ENCODE measurements at places on chromosomes 1 and 21.

DNA sequence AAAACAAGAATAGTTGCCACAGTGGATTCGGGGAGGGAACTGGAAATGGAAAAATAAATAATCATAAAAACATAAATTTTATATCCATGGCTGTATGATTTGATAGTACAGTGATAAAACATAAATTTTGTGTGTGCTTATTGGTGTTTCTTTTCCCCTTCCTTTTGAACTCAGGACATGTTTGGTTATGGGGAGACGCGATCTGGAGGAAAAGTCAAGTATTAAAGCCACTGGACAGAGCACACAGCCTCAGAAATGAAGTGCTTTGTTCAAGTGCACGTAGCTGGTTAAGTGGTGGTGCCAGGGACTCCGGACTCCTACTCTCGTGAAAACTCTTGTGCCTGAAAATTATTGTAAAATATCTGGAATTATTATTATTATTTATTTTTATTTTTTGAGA is 9.7 kb upstream of the HMGCS2 start:
- DNase-seq: no peak

DNA sequence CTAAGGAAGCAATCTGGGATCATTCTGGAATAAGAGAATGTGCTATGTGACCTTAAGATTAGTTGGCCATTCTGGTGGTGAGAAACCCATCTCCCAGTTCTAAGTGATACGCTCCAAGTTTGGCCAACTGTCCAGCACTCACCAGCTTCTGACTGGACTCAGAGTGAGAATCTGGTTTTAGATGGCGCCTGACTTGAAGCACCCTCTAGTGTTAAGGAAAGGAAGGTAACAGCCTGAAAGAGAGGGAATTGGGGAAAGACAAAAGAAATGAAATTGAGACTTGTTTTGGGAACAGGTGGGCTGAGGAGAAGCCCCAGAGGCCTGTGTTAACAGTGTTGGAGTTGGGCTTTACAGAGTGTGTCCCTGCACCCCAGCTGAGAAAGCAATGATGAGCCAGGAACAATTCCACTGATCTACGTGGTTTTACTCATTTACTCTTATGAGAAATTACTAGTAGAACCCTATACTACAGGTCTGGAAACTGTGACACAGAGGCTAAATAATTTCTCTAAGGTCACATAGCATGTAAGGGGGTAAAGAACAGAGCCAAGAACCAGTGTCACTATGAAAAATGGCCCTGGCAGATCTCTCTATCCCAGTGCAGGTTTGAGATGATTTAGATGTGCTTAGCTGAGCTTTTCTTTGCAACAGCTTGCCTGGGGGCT is 9.3 kb upstream of the FCAMR start:
- no peak for DNase-seq

GRCh38 chr1:246949956-246950355 is 18.2 kb upstream of the AHCTF1 start:
- no peak for DNase-seq

DNA sequence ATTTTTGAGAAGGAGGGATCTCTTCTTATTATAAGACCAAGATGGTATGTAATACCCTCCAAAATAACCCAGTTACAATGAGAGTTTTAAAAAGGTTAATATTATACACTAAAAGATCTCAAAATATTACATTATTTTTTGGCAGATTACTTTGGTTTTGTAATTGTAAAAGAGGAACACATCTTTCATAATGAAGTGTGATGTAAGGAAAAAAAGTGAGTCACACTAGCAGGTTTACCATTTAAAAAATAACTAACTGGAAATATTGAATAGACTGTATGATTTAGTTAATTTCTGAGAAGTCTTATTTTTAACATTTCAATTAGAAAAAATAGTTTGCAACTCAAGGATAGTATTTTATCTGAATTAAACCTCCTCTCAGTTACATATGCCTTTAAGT is 1.1 kb downstream of the F5 start:
- DNase-seq: no peak

DNA sequence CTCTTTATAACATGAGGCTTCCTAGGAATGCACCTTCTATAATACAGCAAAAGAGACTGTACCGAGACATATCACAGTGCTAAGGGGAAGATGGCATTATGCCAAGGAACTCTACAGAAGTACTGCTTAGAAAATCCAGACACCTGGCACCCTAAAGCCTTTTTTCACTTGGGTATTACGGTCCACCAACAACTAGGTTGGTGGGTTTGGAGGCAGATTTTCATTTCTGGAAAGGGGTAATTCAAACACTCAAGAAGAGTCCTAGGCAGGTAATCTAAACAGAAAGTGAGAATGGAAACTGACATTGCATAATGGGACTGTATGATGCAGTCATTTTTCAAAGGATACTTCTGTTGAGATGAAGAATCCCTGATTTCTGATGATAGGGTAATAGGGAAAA is 19.6 kb downstream of the SCMH1 start:
- no peak for DNase-seq

- DNase-seq: no peak
Measured at GRCh38 chr1:162275622-162276175, 101.0 kb downstream of the SPATA46 start.

DNA sequence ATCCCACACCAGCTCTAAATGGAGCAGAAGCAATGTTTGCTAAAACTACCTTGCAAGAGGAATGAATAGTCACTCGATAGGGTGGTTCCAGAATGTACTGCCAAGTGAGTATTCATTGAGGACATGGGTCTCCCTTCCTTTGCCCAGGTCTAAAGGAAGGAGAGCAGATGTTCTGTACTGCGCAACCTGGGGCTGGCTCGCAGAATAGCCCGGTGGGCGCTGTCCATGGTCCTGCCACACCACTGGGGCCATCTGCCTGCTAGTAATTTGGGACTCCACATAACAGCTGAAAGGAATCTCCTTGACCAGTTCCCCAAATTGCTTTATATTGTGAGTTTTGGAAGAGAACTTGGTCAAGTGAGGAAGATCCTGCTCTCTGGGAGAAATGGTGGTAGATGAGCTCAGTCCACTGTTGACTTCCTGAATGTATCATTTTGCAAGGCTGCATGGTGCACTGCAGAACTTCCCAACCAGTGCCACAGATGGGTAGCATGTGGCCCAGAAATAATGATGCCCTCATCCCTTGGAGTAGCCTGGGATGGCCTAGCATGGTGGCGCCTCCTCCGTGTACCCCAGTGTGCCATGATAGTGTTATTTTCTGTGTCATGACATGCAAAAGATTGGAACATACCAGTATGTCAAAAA is 5.7 kb downstream of the SLC6A17 start:
- no peak for DNase-seq

GRCh38 chr1:118154220-118154619 is 30.8 kb downstream of the SPAG17 start:
- DNase-seq: no peak

- no peak for DNase-seq
Measured at GRCh38 chr1:19101244-19101643, 108.8 kb downstream of the UBR4 start.

GRCh38 chr1:11571906-11572616 is 82.2 kb downstream of the FBXO2 start:
- DNase-seq: no peak

- DNase-seq: no peak
Measured at GRCh38 chr1:91427741-91428140, 23.1 kb upstream of the HFM1 start.

- no peak for DNase-seq
Measured at GRCh38 chr1:158149175-158149574, 31.5 kb upstream of the CD1D start.

DNA sequence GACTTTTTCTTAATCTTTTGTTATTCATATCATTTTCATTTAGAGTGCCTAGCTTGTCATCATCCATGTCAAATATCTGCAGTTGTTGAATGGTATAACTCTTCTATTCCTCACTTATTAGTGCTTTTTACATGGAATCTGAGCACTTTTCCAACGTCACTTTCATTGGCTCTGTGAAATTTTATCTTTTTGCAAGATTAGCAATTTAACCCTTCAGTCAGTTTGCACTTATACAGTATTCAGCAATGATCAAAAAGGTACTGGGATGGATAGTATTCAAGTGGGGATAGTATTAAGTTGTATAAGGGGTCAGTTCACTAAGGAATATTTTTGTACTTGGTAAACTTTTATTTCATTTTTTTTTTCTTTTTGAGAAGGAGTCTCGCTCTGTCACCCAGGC is 150.0 kb downstream of the RASAL2 start:
- no peak for DNase-seq

DNA sequence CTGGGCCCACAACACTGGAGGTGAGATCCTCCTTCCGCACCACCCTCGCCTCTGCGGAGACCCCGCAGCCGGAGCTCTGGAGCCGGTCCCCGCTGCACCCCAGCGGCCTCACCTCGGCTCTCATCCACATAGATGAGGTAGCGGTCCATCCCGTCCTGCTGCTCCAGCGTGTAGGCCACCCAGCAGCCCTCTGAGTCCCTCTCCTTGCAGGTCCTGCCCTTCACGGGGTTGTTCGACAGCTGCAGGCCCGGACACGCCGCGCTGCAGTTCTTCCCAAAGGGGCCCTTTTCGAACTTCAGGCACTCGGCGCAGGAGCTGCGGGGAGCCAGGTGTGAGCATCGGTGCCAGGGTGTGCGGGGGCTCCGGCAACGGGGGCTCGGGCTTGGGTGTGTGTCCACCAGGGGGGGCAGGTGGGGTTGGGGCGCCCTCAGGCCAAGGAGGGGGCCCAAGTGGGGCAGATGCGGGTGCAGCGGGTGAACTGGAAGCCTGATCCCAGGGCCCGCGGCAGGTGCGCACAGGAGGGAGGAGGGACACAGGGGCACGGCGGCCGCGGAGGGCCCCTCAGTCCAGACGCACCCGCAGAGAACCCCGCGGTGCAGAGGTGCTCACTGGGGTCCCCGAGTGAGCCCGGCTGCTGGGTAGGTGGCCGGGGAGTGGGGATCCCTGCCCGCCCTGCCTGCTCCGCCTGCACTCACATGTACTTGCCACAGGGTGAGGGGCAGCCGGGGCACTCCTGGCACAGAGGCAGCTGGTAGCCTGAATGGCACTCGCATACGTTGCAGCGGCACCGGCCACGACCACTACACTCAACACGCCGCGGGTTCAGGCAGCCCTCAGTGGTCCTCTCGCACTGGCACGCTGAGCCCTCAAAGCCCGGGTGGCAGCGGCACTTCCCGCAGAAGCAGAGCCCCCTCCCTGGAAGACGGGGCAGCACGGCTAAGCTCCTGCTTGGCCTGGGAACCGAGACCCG is 15.4 kb upstream of the PTTG1IP start:
- DNase-seq: no peak

- DNase-seq: no peak
Measured at GRCh38 chr1:246483569-246483933, 23.5 kb downstream of the SMYD3 start.

DNA sequence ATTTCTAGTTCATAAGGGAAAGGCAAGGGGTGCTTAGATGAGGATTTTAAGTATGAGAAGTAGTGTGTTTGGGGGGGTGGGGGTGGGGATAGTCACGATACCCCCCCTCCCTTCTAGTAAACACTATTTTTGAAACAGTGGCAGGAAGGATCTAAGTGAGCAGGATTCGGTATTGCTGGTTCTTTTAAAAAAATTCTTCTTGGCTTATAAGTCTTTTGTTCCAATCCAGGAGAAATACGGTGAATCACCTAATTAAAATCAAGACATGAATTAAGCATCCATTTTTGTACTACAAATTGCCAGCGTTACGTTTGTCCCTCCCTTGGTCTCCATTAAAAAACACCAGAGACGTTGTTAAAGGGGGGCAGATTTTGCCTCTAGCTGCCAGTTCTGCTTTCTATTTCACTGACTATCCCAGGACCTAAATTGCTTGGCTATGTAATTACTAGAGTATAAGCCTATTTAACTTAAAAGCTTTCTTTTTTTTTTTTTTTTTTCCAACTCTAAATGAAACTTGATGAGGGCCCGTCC is 911 bp downstream of the LMO4 start:
- no peak for DNase-seq

DNA sequence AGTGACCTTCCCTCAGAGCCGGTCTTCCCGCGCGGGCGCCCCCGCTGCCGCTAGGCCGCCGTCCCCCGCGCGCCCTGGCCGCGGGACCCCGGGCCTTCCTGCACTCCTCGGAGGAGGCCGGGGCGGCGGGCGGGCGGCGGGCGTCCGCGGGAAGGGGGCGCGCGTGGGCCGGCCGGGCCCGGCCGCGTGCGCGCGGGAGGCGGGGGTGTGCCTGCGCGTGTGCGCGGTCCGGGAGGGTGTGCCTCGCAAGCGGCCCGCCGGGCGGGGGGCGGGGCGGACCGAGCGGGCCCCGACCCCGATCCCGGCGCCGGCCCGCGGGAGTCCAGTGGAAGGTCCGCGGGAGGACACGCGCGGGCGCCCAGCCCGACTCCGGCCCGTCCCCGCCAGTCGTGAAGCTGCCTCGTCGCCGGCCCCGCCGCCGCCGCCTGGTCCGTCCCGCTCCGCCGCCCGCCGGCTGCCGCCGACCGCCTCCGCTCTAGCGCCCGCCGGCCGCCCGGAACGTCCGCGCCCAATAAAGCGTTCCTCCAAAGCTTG is 438 bp downstream of the MRPS6 start:
- no peak for DNase-seq

- no peak for DNase-seq
Measured at GRCh38 chr1:44012941-44013609, 18.2 kb downstream of the SLC6A9 start.
